ENCODE measurements at places on chromosomes 5 and 9.
A peak's percentile ranks its signal among the peaks of the same experiment; 100 is the strongest.

GRCh38 chr5:73835726-73836125 lies 209.7 kb downstream of the ARHGEF28 start:
- no peak for DNase-seq

DNA sequence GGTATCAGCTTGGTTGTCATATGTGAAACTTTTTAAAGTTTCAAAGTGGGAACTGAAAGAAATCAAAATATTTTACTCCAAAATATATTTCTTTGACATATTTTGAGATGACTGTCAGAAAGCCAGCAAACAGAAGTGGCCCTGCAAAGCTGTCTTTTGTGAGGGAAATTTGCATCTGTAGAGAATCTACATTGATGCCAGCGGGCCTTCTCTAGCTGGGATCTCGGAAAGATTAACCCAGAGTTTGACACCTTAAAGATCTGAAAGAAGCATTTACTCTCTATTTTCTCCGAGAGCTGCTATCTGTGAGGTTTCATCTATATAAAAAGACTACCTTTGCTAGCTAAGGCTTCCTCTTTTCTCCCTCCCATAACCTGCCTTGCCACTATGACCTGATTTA lies 303.6 kb downstream of the FBXL17 start:
- no peak for DNase-seq

- DNase-seq = no peak
These were observed 140.4 kb downstream of the ATPSCKMT start for GRCh38 chr5:10109299-10109698.

DNA sequence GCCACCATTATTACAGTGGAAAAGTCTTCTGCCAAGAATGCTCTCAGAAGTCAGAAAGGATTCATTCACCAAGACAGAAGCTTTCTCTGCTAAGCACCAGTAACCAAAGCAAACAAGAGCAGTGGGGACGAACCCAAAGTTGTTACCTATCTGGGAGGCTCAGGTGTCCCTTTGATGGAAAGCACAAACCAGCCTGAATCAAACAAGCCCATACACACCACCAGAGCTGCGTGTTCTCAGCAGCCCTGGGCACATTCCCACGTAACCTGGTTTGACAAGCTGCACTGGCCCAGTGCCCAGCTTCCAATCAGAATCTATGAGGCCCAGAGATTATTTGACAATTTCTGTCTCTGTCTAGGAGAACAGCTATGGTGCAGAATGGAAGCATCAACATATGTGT lies 252.6 kb downstream of the ACTL7B start:
- DNase-seq = no peak

- peak; percentile 74 for DNase-seq
These were observed 139.8 kb downstream of the SLIT3 start for GRCh38 chr5:169161022-169161680.

DNA sequence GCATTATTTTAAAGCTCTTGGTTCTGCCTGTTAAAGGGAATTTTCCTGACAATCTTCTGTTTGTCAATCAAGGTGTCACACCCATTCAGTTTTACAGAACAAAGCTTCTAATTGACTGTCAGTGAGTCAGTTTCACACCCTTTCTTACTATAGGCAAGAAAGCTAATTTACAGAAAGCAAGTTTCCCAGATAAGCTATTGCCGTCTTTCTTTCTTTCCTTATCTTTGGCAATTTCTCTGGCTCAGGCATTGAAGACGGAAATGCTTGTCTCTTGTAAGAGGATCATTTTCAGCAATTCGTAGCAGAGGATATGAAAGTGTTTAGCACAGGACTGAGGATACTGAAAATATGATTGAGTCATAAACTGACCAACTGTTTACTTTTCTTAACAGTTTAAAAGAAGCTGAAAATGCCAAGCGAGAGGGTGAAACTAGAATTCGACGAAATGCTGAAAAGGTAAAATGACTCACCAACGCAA lies 27.0 kb downstream of the SPINK5 start:
- no peak for DNase-seq

GRCh38 chr5:65065001-65065511 lies 296.3 kb downstream of the CWC27 start:
- DNase-seq = no peak

- DNase-seq = no peak
These were observed 56.4 kb downstream of the ALDH7A1 start for GRCh38 chr5:126538579-126538978.

GRCh38 chr9:129156163-129156562 lies 21.9 kb downstream of the IER5L start:
- no peak for DNase-seq

GRCh38 chr5:94702729-94703128 lies 84.3 kb downstream of the SLF1 start:
- no peak for DNase-seq

- DNase-seq = no peak
These were observed 77.8 kb downstream of the ERBIN start for GRCh38 chr5:66004216-66004615.

- no peak for DNase-seq
These were observed 4.9 kb upstream of the SCAMP1 start for GRCh38 chr5:78355561-78355960.

- DNase-seq = no peak
These were observed 190.3 kb downstream of the TMEM167A start for GRCh38 chr5:82886911-82887310.

DNA sequence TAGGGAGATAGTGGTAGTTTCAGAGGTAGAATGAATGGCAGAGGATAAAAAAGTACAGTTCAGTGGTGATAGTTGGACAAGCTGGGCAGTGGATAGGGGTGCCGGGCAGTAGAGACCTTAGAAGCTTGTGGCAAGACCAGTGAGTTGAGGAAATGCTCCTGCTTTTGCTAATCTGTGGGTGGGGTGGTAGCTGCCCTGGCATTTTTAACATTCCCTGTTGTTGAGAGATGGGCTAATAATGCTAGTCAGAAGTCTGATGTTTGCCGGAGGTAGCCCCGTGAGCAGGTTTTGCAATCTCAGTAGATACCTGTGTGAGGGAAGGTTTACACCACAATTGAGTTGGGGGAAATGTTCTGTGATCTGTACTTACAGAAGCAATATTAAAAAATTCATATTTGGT lies 91.1 kb downstream of the TRIO start:
- DNase-seq = no peak

- DNase-seq = no peak
These were observed 45.9 kb downstream of the PSD2 start for GRCh38 chr5:139841549-139841948.

GRCh38 chr5:144121577-144121976 lies 48.9 kb downstream of the YIPF5 start:
- no peak for DNase-seq

GRCh38 chr9:107569174-107569573 lies 79.6 kb upstream of the KLF4 start:
- no peak for DNase-seq

- no peak for DNase-seq
These were observed 493.5 kb downstream of the EBF1 start for GRCh38 chr5:158606233-158606632.

DNA sequence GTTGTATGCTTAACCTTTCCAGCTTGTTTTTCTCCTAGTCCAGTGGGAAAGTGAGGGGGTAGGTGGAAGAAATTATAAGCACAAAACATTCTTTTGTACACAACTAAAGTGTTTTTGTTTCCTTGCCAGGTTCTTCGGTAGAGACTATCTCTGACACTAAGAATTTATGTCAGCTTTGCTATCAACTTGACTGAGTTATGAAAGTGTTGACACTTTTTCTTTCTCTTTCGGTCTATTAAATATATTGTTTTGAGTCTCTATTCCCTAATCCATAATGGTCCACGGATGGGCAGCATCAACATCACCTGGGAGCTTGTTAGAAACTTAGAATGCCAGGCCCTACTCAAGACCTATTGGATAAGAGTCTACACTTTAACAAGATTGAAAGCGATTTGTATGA lies 195.0 kb upstream of the ATP10B start:
- DNase-seq = no peak

GRCh38 chr9:14524873-14525515 lies 168.2 kb downstream of the ZDHHC21 start:
- DNase-seq = no peak

DNA sequence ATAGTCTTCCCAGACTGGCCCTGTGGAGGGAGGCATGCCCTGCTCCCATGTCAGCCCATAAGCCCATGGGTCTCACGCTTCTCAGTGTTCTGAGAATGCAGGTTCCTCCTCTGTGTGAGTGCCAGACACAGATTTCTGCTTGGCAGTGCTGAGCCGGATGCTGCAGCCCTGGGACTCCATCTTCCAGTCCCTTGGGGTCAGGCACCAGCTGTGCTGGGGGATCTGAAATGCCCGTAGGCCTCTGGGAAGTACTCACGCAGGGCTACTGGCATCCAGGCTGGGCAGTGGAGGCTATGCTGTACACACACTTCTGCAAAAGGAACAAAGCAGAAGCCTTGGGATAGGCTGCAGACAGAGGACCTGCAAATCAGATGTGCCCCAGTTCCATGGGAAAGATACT lies 1944.6 kb downstream of the EFNA5 start:
- no peak for DNase-seq

DNA sequence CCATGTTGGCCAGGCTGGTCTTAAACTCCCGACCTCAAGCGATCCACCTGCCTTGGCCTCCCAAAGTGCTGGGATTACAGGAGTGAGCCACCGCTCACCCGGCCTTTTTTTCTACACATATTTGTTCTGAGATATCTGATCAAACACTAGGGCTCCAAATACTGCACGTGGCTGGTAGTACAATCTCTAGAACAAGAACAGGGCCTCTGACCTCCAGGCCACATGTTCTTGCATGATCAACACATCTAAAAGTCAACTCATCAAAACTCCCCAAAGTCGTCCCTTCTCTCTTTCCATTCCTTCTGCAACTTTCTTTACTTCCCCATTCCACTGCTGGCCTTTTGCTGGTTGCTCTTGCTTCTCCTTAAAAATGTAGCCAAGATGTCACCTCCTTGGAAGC lies 113.3 kb upstream of the LHFPL2 start:
- no peak for DNase-seq

- DNase-seq = no peak
These were observed 21.5 kb upstream of the MAN2A1 start for GRCh38 chr5:109668237-109668636.

DNA sequence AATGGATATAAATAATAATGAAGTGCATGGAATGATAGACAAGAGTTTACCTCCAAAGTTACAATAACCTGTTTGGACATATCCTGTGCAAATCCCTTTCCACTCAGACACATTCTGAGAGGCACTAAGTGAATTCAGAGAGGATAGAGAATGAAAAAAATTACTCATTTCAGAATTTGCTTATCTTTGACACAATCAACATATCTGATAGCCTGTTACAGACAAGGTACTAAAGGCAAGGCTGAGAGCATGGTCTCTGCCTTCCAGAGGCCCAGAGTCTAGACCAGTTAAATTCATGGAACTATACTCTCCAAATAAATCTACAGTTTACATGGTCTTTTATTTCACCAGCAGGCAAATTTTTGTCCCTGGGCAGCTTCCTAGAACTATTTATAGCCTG lies 371.8 kb upstream of the PTGER4 start:
- no peak for DNase-seq

Measured in H54 (cell line).